NCI-H2107 (cell line): ENCODE measurements at places on chromosomes 5 and 9.
A peak's percentile ranks its signal among the peaks of the same experiment; 100 is the strongest.

DNA sequence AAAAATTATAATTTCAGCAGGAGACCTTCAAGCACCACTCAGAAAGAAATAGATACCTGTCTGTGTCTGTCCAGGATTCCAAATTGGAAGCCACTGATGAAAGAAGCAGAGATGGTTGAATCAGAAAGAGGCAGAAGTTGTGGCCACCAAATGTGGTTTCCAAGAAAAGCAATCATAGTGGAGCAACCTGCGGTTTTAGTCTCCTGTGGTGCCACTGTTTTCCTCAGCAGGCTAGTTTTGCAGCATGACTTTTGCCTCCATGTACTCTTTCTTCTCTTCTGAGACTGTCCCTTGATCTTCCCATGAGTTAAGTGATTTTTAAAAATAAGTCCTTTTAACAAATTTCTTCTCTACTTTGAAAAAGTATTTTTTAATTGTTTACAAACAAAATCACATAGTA is 535.8 kb downstream of the CYLC2 start:
- peak; percentile 41 for DNase-seq

DNA sequence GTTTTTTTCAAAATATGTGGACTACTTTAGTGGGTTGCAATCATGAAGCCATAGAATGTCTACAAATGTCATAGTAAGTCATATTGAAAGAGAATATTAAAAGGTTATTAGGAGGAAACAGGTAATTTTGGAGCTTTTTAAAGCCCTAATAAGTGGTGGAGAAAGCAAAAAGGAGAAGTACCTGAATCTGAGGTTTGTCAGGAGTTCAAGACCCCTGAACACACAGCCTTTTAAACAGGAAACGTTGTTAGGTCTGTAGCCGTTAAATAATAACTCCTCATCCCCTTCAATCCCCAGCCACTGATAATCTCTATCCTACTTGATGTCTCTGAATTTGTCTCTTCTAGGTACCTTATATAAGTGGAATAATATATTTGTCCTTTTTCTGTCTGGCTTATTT is 51.1 kb downstream of the SPEF2 start:
- DNase-seq: no peak

DNA sequence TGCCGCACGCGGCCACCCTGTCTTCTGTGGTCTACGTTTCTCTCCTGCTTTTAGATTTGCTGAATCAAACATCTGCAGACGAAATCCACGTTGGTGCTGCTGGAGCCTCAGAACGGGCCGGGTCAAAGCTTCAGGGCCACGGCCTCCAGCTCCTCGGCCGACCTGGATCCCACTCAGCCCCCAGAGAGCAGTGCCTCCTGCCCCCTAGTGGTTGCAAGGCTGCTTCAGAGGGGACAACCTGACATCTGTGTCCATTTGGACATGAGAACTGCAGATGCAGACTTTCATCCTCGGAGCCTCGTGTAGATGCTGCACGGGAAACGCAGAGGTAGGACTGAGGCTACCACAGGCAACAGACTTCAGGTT is 23.0 kb upstream of the SLC6A3 start:
- DNase-seq: no peak

- DNase-seq: no peak
Measured at GRCh38 chr5:111968459-111968858, 211.5 kb upstream of the NREP start.

DNA sequence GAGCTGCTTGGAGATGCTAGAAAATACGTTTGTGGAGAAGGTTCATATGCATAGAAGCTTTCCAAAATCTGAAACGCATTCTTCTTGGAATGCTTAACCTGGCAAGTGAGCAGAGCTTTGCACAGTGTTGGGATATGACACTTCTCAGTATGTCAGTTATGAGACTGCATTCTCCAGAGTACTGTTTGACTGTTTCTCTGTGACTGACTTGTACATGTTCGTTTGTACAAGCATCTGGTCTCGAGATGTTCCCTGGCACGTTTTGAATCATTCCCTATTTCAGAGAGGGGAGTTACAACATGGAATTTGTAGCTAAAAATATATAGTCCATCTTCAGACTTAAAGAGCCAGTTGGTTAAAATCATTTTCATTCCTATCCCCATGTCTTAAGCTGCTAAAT is 272.4 kb downstream of the ARRDC3 start:
- DNase-seq: no peak

GRCh38 chr5:113382731-113383130 is 52.1 kb downstream of the TSSK1B start:
- DNase-seq: no peak

- no peak for DNase-seq
Measured at GRCh38 chr9:131008909-131009618, at the start of gene LAMC3. TSS of gene LAMC3 (plus strand) at chr9:131009174. CDS start at chr9:131009215, 41 bp downstream.

DNA sequence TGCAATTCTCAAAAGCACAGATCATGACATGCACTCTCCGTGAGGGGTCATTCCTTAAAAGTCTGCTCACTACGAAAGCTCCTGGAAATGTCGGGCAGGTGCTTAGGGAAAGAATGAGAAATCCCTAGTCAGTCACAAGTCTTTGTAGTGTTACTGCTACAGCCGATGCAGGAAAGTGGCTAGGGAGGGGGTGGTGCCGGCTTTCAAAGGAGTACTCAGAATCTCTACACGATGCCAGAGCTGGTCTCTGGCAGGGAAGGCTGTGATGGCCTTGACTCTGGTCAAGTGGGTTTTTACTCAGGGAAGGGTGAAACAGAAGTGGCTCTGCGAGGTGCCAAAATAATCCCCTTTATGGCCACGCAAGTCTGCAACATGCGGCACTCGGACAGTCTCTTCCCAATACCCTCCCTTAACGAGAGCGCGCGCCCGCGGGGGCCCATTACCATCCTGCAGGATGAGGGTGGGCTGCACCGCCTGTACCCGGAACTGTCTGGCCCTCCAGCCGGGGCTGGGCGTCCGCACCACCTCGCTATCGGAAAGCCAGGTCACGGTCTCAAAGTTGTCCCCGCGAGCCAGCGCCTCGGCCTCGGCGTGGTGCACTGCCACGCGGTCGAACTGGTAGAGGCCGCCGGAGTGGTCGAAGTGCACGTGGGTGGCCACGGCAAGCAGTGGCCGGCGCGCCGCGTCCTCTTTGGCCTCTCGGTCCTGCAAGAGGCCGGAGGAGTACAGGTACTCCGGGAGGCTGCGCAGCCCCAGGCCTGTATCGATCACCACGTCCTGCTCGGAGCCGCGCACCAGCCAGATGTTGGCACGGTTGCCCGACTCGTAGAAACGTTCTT is 956 bp downstream of the MBLAC2 start:
- DNase-seq: no peak

- DNase-seq: peak; percentile 26
Measured at GRCh38 chr9:22452415-22453010, 5.9 kb downstream of the DMRTA1 start.

GRCh38 chr5:132556153-132556762 is 519 bp upstream of the RAD50 start:
- DNase-seq: no peak

DNA sequence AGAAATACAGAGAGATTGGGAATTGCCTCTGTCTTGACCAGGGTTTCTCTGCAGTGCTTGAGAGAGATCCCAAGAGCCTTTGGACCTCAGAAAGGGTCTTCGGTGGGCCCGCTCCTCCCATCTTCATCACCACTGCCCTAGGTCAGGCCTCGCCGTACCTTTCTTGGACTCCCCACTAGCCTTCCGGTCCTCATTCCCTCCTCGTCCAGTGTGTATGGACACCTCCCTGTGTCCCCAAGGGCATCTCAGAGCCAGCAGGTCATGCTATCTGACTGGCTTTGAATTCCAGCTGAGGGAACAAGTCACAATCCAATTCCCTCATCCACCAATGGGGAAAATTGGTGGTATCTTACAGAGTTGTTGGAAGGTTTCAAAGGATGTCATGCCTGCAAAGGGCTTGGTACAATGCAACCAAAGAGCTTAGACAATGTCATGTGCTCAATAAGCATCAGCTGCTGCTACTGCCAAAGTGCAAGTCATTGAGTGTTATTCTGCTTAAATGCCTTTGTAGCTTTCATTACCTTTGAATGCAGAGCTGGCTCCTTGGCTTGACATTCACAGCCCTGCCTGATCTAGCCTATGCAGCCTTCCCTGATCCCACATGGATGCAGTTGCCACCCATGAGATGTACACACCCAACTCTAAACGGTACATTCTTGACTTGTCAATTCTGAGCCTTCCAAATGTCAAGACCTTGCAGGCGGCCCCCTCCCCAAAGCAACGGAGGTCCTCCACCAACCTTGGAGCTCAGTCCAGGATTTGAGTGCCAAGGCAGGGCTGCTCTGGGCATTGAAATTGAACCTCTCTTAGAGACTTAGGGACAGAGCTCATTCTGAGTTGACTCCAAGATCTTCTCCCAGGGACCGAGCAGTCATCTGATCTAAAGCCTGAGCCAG is 58.0 kb downstream of the HRH2 start:
- DNase-seq: no peak

GRCh38 chr9:99004717-99005460 is 61.2 kb downstream of the COL15A1 start:
- DNase-seq: no peak

DNA sequence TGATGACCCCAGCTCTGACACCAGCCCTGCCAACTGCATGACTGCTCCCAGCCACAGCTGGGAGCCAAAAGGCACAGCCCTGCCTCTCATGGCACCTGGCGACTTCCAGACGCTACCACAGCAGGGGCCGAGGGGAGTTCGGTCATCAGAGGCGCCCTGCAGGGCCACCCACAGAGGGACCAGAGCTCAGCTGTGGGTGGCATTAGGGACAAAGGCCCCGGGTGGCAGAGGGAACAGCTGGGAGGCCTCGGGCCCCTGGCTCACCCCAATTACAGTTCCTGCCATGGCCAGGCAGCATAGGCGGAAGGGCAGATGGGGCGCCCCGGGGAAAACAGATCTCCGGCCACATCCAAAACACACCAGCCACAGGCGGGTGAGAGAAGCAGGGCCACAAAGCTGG is 3.6 kb downstream of the SOHLH1 start:
- no peak for DNase-seq

- DNase-seq: no peak
Measured at GRCh38 chr9:137396634-137397367, 26.2 kb downstream of the EXD3 start.

GRCh38 chr5:103340717-103341388 is 82.3 kb downstream of the MACIR start:
- no peak for DNase-seq

DNA sequence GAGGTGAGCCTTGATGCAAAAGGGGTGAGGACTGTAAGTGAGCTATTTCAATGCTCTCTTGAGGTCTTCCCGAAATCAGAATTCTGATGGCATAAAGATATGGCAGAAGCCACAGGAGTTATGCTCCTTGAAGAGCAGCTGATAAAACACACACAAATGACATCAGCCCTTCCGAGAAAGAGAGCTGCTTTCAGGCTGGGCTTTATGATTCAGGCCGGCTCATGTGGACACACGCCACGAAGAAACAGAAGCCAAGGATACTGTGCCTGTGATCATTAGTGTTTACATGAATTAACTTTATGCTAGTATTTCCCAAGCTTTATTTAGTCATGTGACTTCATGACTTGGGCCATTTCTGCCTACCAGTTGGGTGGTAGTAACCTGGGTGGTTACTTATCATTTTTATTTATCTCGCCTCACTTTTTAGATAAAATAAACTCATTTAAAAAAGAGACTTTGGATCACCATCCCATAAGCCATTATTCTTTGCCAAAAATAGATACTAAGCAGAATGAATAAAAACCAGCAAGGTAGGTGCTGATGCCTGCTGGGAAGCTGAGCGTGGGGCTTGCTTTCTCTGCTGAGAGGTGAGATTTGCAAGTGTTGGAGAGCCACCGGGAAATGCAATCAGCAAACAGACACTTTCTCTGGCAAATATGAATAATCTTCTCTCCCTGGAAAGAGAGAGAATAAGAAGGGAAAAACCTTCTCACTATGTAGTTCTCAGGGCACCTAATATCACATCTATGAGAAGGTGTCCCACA is 73.0 kb upstream of the SLC25A51 start:
- DNase-seq: no peak

DNA sequence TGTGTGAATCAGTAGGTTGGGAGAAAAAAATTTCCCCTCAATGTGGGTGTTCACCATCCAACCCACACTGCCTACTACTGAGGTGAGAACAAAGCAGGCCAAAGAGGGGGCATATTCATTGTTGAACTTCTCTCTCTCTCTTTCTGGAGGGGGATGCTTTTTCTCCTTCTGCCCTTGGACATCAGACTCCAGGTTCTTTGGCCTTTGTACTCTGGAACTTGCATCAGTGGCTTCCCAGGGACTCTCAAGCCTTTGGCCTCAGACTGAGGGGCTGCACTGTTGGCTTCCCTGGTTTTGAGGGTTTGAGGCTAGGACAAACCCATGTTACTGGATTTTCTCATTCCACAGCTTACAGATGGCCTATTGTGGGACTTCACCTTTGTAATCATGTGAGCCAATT is 417.2 kb downstream of the ELAVL2 start:
- no peak for DNase-seq

GRCh38 chr5:31049936-31050704 is 143.4 kb upstream of the CDH6 start:
- no peak for DNase-seq

DNA sequence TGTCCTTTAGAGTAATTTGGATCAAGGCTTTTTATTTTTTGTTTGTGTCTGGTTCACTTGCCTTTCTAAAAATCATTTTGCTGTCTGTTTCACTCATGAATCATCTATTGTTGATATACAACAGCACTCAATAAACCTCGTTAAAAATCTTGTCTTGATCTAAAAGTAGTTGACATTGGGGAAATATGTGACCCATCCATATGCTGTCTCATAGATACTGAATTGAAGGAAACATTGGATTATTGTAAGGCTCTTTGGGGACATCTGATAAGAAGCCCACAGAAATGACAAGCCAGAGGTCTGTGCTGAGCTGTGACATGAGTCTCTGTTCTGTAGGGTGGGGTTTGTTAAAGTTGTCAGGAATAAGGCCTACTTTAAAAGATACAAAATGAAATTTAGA is 208.0 kb downstream of the PDZD2 start:
- DNase-seq: no peak

DNA sequence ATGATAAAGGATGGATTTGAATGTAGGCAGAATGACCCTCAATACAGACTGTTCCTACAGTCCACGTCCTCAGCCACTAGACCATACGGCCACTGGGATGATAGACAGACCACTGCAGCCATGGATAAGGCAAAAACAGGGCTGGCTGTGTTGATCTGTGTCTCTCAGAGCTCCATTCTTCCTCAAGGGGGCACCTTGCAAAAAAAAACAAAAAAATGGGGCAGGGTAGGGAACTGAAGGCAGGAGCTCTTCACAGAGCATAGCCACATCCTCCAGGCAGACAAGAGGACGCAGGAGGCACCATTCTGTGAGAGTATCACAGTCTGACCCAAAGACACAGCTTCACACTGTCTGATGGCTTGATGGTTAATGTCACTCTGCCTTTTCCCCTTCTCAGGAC is 61.2 kb upstream of the GABRP start:
- DNase-seq: no peak

GRCh38 chr9:125889112-125889475 is 141.9 kb downstream of the PBX3 start:
- no peak for DNase-seq

GRCh38 chr9:4769321-4770080 is 23.2 kb upstream of the RCL1 start:
- DNase-seq: no peak

- no peak for DNase-seq
Measured at GRCh38 chr5:108747774-108748400, at the start of gene FER. TSS of gene FER (plus strand) at chr5:108747897. CDS start at chr5:108798183, 50,286 bp downstream.
